Myocyte (in vitro differentiated cells): ENCODE measurements at places on chromosomes 13 and 19. TPM values are rescaled to one million over a fixed set of nuclear protein-coding genes. Genes with fewer than 3 reads are reported as not detected.

DNA sequence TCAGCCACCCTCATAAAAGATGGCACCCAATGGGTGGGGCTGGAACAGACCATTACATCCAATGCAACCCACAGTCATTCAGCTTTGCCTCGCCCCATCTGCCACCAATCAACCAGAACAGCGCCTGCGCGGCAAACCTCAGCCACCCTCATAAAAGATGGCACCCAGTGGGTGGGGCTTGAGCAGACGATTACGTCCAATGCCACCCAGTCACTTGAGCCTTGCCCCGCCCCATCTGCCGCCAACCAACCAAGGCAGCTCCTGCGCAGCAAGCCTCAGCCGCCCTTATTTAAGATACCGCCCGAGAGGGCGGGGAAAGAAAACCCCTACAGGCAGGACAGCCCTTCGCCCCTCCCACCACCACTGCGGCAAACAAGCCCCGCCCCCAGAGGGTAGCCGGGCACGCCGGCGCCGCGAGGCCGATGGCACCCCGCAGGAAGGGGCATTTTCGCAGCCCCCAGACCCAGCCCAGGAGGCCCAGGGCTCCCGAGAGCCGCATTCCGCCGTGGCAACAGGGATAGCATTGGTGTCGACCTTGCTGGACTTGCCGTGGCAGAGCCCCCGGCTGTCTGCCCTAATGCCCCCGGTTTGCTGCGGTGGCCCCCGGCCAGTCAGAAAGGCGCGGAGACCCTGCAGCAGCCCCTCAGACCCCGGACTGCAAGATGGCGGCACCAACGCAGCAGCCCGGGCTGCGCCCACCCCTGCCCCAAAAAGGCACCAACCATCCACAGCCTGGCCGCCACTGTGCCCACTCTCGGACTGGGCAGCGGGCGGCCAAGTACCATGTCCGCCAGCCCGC is 675 bp downstream of the PEG3 start:
- DNase-seq = no peak

- no peak for DNase-seq
These were observed 21.3 kb upstream of the EPHX3 start for GRCh38 chr19:15253513-15253912.

GRCh38 chr13:110923777-110924638 is 9.1 kb upstream of the ANKRD10 start:
- peak; percentile 81 for DNase-seq

The SLAIN1 gene
- total RNA-seq = 0.10 and 0.21 TPM in 2 replicates

The KLK14 gene
- total RNA-seq = not detected in 2 replicates

The HPN gene
- total RNA-seq = not detected in 2 replicates

The MEF2B gene
- not detected in 2 replicates for total RNA-seq
